Activated B cell treated with CpG ODN at 0.5 μM for 24 hours (primary cell): ENCODE measurements at places on chromosomes 7 and 10.

DNA sequence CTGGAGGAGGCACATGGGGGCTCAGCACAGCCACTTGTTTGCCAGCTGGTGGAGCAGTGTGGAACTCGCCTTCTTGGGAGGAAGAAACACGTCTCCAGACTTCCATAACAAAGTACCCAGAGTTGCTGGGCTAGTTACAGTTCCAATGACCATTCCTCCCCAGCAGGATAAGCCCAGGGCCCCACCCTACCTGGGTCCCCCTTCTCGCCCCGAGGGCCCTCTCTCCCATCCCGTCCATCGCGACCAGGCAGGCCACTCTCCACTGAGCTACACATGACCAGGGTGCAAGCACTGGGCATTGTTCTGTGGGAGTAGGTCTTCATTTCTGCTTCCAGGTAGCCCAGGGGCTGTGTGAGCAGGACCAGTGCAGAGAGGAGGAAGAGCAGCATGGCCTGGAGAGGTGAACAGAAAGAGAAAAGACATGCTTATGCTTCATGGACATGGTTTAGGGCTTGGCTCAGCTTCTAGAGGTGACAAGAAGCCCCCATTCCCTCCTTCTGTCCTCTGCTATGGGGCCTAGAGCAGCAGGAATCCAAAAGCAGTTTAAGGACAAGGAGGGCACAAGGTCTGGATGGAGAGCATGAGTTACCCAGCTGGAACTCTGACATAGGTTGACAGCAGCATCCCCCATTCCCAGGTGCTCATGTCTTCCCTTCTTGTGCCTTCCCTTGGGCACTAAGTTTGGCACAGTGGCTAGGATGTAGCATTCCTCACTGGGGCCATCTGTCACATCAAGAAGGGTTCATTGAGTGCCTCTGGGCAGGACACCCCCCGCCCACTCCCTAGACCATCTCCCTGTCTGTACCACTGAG lies 2.4 kb downstream of the SFTPD start:
- no peak for DNase-seq

GRCh38 chr10:43700306-43700705 lies 51.6 kb upstream of the ZNF32 start:
- DNase-seq: no peak

DNA sequence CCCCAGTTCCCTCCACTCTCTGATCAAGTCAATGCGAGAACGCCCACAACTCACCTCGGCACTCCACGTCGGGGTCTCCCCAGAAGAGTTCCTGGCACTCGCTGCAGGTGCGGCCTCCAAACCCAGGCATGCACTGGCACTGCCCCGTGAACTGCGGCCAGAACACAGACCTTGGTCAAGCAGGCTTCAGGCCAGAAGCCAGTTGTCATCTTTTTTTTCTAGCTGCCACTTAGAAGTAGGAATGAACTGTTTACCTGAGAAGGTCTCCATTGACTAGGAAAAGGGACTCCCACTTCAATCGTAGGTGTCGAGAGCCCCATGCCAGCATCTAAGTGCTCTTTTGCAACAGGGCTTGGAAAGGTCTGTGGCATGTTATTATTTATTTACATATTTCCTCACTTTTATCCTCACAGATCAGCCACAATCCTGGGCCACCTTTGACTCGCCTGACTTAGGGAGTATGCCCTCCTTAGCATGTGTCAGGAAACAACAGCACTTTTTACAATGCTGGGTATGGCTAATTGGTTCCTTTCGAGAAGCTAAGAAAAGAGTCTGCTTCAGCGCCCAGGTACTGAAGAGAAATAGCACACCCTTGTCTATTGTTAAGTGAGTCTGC lies 51.7 kb downstream of the LAMB1 start:
- no peak for DNase-seq

DNA sequence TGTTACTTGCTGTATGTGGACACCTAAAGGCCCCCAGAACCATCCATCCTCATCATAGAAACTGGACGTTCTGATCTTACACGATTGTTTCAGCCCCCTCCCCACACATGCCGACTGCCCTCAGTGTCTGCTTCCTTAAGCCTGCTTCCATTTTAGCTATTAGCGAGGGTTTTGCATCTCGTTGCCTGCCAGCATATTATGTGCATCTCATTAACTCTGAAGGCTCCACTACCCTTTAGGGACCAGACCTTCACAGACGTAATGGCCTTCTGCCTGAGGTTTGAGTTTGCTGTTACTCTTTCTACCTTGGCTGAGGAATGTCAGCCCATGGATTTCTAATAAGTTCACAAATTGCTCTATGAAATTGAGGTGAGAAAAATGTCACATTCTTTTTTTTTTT lies 53.9 kb upstream of the LRGUK start:
- no peak for DNase-seq

DNA sequence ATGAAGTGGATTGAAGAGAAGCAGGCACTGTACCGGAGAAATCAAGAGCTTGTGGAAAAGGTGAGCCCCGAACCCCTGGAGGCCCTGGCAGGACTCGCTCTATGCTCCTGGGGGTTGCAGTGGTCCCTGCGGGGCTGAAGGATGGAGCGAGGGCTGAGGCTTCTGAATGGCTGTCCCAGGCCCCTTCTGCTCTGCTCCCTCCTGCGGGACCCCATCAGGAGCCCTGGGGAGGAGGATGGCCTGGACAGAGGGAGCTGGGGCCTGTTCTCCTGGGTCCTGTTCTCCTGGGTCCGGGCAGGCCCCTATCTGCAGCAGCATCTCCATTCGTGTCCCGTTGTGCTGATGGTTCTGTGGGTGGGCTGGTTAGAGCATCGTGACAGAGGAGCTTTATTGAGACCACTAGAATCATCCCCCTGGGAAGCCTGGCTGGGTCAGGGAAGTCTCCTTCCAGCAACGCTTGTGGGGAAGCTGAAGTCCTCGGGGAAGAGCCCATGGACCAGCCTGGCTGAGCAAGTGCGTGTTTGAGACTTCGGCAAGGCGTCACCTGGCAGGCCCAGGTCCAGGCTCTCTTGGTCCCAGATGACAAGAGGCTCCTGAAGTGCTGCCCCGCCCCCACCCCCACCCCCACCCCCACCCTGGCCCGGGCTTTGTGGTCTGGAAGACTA lies 41.1 kb upstream of the DPYSL4 start:
- DNase-seq: no peak

DNA sequence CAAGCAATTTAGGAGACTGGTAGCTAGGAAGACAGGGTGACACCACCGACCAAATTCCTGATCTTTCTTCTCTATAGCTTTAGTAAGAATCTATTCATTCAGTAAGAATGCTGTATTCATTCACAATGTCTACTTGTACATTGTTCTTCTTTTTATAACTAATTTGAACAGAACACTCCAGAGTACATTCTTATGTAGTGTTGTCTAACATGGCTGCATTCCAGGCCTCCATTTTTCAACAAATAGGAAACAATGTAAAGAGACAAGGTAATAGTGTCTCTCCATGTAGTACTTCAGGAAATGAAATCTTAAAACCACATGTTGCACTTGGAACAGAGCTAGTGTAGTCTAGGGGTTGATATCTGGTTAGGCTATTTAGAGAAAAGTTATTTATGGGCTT lies 1.8 kb downstream of the VCL start:
- DNase-seq: no peak

GRCh38 chr7:148127374-148127773 lies 463.2 kb upstream of the C7orf33 start:
- DNase-seq: no peak

DNA sequence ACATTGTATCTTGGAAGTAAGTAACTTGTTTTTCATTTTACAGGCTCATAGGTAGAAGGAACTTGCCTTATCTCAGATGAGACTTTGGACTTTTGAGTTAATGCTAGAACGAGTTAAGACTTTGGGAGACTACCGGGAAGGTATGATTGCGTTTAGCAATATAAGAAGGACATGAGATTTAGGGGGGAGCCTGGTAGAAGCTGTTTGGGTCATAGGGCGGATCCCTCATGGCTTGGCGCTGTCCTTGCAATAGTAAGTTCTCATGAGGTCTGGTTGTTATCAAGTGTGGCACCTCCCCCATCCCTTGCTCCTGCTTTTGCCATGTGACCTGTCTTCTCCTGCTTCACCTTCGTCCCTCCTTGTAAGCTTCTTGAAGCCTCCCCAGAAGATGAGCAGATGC lies 110.3 kb downstream of the MKX start:
- no peak for DNase-seq

DNA sequence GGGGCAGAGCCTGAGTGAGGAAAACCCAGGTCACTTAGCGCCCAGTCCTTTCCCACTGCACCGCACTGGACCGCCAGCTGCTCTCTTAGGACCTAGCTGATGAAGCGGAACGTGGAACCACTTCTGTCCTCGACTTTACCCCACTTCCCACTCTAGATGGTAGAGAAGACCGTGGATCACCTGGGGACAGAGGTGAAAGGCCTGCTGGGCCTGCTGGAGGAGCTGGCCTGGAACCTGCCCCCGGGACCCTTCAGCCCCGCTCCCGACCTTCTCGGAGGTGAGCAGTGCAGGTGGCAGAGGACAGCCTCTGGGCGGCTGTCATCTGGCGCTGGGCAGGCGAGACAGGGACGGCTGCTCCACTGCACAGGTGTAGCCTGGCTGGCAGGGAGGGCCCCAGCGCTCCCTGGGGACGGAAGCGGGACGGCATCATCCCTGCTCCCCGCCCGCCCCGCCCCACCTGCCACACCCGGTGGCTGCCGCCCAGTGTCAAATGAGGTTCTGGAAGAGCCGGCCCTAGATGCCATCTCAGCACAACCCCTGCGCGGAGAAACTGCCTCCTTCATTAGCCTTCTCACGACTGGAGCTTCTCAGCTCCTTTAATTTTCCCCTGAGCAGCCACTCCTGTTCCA lies 11.7 kb downstream of the PLAC9 start:
- peak; percentile 41 for DNase-seq

DNA sequence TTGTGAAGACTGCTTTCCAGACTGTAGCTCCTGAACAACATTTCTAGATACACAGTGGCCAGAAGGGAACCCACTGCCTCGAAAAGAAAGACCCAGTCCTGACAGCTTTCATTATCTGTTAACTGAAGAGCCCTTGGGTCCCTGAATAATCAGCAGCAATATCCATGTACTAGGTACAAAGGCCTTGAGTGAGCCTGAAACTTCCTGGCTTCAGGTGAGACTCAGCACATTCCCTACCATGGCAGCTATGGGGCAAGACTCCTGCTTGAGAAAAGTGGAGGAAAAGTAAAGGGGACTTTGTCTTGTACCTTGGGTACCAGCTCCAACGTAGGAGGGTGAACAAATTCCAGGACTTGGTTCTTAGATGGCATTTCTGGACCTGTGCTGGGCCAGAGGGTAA lies 92.8 kb downstream of the SIRT1 start:
- no peak for DNase-seq

- no peak for DNase-seq
Measured at GRCh38 chr7:26853788-26854393, 10.5 kb downstream of the SKAP2 start.

- no peak for DNase-seq
Measured at GRCh38 chr10:125296598-125296997, 136.2 kb upstream of the CTBP2 start.

- DNase-seq: no peak
Measured at GRCh38 chr7:159027056-159027788, 117.4 kb downstream of the VIPR2 start.

DNA sequence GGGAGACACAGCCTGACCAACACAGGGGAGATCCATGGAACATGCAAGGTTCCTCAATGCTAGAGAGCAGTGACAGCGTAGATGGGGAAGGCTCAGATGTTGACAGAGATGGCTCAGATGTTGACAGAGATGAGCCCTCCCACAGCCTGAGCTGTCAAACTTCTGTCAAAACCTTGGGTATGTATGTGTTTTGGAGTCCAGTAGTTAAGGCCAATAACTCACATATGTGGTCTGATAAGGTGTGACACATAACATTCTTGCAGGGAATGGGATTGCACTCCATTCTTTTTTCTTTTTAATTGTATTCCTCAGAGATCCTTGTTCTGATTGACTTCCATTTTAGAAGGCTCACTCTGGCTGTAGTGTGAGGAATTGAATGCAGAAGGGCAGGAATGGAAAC lies 136.3 kb downstream of the C1GALT1 start:
- no peak for DNase-seq

- no peak for DNase-seq
Measured at GRCh38 chr10:122236690-122237306, 34.3 kb upstream of the BTBD16 start.

DNA sequence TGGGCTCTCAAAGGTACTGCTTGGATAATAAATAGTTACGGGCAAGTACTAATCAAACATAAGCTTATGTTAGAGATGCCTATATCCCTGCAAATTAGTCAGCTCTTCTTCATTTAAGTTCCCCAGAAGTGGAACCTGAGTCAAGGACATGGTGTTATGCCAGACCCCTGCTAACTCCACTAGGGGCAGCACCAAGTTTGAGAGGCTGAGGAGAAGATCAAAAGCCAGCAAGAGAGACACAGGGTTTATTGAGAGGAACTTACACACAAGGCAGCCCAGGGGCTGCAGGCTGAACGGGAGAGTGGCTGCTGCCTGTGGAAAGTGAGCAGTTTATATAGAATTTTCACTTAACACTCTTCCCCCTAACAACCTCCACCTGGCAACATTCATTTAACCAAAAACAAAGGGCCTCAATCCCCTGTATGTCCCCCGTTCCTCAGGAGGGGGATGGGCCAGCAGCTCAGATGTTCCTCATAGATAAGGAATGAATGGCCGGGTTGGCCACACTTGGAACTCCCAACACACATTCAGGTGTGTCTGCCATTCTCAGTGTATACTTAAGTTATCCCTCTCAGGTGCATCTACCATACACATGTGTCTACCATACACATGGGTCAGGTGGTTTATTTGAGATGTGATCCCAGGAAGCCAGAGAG lies 62.6 kb upstream of the GHITM start:
- DNase-seq: no peak

- no peak for DNase-seq
Measured at GRCh38 chr7:115097175-115097671, 175.3 kb downstream of the MDFIC start.

DNA sequence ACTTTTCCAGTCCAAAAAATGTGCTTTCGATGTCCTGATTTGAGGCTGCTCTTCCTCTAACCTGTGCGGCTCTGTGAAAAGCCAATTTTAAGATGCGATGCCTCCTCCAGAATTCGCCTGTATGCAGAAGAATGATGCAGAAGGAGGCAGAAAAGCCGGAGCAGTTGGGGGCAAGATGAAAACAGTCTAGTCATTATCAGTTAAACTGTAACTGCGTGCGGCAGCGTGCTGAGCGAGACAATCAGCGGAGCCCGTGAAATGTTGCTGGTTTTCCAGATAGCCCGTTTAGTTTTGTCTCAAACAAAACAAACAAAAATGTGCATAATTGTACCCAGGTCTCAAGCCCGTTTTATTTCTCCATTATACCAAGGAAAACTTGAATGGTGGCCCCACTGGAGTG lies 137.0 kb upstream of the FGFR2 start:
- DNase-seq: no peak

- DNase-seq: no peak
Measured at GRCh38 chr7:42981601-42982000, 49.4 kb downstream of the MRPL32 start.
